ENCODE measurements at places on chromosomes 5 and 9.

DNA sequence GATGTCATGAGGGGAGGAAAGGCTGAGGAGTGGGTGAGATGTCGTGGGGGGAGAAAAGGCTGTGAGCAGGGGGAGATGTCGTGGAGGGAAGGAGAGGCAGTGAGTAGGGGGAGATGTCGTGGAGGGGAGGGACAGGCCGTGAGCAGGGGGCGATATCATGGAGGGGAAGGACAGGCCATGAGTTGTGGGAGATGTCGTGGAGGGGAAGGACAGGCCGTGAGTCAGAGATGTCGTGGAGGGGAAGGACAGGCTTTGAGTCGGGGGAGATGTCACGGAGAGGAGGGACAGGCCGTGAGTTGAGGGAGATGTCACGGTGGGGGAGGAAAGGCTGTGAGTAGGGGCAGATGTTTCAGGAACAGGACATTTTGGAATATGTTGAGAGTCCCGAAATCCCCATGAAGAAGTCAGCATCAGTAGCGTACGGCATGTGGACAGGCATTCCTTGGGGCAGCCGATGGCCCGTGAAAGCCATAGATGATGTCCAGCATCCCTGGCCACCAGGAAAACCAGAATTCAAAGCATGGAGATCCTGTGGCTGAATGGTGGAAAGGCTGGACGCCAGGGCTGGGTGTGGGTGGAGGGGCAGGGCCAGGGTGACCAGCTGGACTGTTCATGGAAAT lies 8.3 kb upstream of the SLC6A19 start:
- no peak for DNase-seq

GRCh38 chr5:65612298-65612907 lies 11.7 kb downstream of the TRIM23 start:
- no peak for DNase-seq

GRCh38 chr5:81747030-81747429 lies 3.9 kb downstream of the SSBP2 start:
- no peak for DNase-seq

DNA sequence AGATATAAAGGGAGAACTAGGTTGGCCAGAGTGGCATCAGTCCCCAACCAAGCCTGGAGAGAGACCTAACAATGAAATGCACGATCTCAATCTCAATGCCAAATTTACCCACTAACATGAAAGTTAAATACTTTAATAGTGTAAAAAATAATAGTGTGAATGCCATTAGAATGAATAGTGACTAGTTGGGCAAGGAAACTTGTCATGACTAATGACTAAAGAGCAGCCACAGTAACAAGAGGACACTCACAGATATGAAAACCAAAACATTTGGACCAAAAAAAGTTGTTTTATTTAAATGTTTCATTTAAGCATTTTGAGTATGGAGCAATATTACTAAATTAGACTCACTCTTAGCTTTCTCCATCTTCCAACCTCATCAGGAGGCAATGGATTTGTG lies 1853.8 kb downstream of the EFNA5 start:
- no peak for DNase-seq

- DNase-seq: no peak
Observed at GRCh38 chr9:33952066-33952465, 96.6 kb downstream of the UBAP2 start.

DNA sequence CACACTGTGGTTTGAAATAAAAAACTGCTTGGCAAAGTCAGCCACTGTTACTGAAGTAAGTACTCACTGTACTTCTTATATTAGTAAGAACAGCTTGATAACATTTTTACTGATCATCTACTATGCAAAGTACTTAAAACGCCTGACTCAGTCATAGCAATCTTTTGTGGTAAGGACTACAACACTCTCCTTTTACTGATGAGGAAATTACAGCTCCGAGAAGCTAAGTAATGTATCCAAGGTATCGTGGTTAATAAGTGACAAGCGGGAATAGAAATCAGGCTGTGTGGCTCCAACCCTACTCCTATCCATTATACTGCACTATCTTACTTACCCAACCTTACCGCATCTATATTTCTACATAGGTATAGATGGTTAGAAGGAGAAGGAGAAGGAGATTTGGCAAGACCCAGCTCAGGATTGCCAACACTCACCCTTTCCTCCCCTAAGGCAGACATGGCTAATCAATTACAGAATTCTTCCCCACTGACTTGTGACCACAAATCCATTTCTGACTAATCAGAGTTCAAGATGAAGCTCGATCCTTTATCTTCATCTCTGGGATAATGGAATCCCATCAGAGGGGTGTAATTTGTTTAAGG lies 281.4 kb downstream of the SPOCK1 start:
- DNase-seq: no peak

DNA sequence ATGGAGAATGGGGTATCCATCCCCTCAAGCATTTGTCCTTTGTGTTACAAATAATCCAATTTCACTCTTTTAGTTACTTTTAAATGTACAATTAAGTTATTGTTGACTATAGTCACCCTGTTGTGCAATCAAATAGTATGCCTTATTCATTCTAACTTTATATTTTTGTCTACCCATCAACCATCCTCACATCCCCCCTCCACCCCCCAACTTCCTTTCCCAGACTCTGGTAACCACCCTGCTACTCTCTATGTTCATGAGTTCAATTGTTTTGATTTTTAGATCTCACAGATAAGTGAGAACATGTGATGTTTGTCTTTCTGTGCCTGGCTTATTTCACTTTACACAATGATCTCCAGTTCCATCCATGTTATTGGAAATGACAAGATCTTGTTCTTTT lies 15.4 kb upstream of the RANBP17 start:
- no peak for DNase-seq

DNA sequence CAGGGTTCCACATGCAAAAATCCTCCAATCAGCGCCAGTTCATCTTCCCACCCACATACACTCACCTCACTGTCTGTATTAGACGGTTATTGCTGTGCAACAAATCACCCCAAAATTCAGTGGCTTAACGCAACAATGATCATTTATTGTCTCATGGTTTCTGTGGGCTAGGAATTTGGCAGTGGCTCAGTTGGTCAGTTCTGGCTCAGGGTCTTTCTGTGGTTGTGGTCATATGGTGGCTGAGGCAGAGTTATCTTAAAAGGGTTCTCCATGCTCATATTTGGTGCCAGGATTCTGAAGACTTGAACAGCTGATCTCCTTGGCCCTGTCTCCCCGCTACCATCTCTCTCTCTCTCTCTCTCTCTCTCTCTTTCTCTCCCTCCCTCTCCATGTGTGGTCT lies 12.9 kb downstream of the ZNF618 start:
- DNase-seq: no peak

DNA sequence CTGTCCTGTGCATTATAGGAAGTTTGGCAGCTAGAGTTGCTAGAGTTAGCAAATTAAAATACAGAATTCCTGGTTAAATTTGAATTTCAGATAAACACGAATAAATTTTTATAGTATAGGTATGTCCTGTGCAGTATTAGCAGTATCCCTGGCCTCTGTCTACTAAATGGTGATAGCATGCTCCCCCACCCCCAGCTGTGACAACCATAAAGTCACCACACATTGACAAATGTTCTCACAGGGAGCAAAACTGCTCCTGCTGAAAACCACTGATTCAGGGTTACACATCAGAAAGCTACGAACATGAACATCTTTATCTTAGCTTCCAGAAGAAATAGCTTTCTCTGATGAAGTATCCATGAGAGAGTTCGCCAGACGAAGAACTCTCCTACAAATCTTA lies 91.8 kb upstream of the CCDC112 start:
- DNase-seq: no peak

GRCh38 chr5:52809884-52810283 lies 22.2 kb downstream of the ITGA1 start:
- no peak for DNase-seq

- no peak for DNase-seq
Observed at GRCh38 chr9:86424251-86424891, 70.2 kb upstream of the TUT7 start.

GRCh38 chr9:137462986-137463930 lies 4.1 kb upstream of the NSMF start:
- peak; percentile 66 for DNase-seq

GRCh38 chr9:27771803-27772545 lies 198.7 kb upstream of the C9orf72 start:
- no peak for DNase-seq

- DNase-seq: peak; percentile 52
Observed at GRCh38 chr5:152332716-152333460, 72.2 kb downstream of the NMUR2 start.

- DNase-seq: no peak
Observed at GRCh38 chr9:123322273-123323195, 33.5 kb upstream of the CRB2 start.

DNA sequence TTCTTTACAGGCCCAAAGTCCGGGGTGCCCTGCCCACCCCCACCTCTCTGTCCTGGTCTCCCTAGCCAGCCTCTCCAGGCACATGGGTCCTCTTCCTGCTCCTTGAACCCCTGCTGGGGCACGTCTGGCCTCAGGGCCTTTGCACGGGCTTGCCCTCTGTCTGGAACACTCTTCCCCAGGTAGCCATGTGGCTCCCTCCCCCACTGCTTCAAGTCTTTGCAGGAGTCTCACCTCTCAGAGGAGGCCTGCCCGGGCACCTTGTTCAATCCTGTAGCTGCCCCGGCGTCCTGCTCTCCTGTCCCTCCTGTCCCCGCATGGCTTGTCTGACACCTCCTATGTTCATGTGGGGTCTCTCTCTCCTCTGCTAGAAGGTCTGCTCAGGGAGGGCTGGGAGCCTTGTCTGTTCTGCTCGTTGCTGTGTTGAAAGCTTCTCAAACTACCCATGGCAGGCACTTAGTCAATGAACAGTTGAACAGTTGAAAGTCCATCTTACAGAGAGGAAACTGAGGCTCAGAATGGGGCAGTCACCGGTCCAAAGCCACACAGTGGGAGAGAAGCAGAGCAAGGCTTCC lies 241.4 kb downstream of the PBX3 start:
- DNase-seq: no peak

DNA sequence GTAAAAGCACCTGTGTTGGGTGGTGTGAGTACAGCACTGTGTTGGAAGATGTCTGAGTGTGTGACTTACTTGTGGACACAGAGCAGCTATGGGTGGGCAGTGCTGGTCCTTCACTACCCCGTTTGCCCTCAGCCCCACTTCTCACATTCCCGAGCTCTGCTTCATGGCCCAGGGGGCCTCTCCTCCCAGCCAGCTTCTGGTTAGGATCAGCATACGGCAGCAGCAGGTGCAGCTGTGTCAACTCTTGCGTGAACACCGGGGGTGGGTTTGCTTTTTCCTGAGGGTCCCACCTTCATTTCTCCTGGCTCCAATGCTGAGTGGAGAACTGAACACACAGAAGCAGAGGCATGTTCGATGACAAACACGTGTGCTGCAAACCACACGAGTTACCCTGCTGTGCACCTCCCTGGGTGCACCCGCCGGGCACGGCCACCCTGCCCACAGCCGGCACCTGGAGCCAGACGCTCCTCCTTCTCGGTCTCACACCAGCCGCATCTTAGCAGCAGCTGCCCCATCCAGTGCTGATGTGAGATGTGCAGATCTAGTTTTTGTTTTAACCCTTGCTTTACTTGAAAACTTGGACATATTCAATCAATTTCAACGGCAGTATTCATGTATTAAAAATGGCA lies 14.9 kb upstream of the SLC6A3 start:
- DNase-seq: peak; percentile 57

GRCh38 chr9:127539259-127539981 lies 72.7 kb upstream of the STXBP1 start:
- no peak for DNase-seq

DNA sequence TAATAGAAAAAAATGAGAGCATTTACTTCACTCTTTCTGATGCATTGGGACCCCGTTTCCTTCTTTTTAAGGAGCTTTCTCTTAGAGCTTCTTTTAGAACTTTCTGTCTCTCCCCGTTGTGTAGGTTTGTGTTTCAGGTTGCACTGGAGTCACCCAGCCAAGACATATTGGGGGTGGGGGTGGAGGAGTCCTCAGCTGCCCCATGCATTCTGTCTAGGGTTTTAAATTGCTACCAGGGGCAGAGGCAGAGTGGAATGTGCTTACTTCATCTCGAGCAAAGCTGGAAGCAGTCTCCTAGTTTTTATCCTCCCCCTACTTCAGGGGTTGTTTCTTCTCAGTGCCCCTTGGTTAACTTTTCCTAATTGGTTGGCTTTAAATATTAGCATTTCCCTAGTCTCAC lies 9.4 kb downstream of the OR2K2 start:
- DNase-seq: no peak

DNA sequence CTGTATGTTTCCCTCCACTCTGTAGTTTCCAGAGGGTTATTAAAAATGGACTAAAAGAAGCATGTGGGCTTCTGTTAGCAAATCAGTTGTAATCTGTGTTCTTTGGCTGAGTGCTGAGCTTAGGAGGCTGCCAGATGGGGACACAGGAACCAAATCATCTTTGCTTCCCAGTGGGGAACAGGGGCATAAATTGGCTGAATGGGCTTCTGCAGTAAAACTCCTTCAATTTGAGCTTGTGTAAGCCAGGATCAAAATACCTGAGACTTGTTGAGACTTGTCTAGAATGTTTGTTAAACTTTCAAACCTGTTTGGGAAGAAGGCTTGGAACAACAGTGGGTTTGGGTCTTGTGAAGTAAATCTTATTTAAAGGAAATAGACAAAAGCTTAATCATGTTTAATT lies 32.2 kb upstream of the TNFAIP8 start:
- peak; percentile 71 for DNase-seq

- DNase-seq: no peak
Observed at GRCh38 chr5:130323804-130324454, 419.7 kb downstream of the CHSY3 start.

- no peak for DNase-seq
Observed at GRCh38 chr5:17255471-17256021, 38.1 kb downstream of the BASP1 start.

DNA sequence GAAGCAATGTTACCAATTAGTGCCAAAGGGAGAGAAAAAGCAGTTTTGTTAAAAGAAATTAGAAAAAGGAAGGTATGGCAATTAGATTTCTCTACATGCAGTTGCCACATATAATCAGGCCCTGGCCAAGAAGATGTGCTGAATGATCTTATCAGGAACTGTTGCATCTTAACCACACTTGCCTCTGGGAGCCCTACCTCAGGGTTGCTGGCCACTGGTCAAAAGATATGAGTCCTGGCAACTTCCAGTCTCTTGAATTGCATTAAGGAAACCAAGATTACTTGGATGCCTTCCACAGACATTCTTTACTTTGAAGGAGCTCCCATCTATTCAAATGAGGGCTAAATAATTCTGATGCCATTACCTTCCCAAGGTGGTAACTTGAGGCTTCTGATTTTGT lies 60.4 kb downstream of the TNC start:
- DNase-seq: no peak

GRCh38 chr5:25892211-25892610 lies 1146.2 kb downstream of the CDH9 start:
- DNase-seq: no peak

DNA sequence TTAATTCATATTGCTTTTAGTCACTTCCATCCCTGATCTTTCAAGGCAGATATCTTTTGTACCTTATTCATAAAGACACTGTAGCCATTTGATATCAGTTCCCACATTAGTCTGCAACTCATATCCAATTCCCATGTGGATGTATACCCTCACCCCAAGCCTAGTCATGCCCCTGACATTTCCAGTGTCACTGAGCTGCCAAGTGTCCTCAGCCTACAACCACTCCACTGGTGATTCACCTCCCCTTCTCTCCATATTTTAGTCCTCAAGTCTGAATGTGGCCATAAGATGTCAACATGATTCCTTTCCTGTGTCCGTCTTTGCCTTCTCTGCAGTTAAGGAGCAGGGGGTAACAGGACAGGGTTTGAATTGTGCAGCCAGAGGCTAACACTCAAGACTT lies 346.9 kb downstream of the RAB3C start:
- no peak for DNase-seq

- DNase-seq: peak; percentile 2
Observed at GRCh38 chr5:159403906-159404681, 73.8 kb upstream of the IL12B start.

GRCh38 chr9:125929846-125930245 lies 182.7 kb downstream of the PBX3 start:
- no peak for DNase-seq

GRCh38 chr9:91811024-91811909 lies 138.8 kb downstream of the ROR2 start:
- DNase-seq: no peak

Data from NCI-H2171 (cell line).